ENCODE measurements at places on chromosomes 5 and 9.

- DNase-seq, result no peak
Measured at GRCh38 chr9:135920256-135920930, 13.0 kb upstream of the CAMSAP1 start.

GRCh38 chr9:80507611-80508010 is 935.8 kb downstream of the TLE4 start:
- DNase-seq, result no peak

GRCh38 chr9:121206516-121207370 is 5.1 kb upstream of the RAB14 start:
- DNase-seq, result no peak

GRCh38 chr5:110442856-110443255 is 283.6 kb downstream of the TMEM232 start:
- no peak for DNase-seq
